ENCODE measurements at places on chromosomes 2 and 18.

DNA sequence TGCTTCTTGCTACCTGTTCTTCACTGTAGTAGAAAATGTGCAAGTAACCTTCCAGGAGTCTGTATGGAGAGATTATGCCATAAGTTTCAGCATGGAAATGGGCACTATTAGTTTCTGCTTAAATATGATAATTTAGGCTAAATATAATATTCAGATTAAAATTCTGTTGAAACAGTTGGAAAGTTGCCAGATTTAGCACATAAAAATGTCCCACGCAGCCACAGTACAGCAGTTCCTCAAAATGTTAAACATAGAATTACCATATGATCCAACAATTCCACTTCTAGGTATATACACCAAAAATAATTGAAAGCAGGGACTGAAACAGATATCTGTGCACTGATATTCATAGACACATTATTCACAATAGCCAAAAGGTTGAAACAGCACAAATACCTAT lies 121.2 kb downstream of the NRP2 start:
- DNase-seq, result no peak

DNA sequence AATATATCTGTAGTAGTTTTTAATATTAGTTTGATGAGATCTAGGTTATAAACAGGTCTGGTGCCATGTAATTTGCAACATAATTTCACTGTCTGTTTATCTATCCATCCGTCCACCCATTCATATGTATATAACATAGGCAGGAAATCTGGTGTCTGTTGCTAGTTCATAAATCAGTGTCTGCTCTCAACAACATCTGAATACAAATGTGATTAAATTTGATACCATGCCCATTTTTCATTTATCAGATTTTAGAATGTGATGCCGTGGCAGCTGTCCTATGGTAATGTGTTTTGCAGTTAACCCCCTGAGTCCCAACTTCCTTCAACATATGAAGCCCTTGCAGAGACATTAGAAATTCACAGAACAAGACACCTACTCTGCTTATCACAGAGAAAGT lies 228.4 kb downstream of the CMPK2 start:
- DNase-seq, result no peak

DNA sequence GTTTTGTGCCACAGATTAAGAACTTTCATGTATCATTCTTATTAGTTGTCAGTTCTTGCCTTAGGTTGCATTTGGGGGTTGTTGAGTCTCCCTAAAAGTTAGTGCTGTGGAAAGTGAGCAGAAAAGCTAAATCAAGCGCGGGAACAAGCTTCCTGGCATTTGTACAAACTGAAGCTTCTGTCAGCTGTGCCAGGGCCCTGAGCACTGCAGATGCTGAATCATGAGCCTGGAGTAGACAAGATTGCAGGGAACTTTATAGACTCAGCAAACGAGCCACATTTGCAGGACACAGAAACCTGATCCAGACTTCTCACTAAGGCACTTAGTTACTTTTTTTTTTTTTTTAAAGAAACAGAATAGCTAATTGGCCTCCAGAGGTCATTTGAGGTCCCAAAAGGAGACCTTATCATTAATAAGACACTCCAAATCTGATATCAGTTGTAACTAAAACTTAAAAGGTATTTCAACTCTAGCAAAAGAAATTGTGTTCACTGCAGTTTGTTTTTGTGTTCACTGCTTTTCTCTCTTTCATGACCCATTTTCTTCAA lies 88.7 kb downstream of the ADAM23 start:
- DNase-seq, result no peak

GRCh38 chr18:23822590-23823385 lies 133.5 kb downstream of the LAMA3 start:
- DNase-seq, result no peak

DNA sequence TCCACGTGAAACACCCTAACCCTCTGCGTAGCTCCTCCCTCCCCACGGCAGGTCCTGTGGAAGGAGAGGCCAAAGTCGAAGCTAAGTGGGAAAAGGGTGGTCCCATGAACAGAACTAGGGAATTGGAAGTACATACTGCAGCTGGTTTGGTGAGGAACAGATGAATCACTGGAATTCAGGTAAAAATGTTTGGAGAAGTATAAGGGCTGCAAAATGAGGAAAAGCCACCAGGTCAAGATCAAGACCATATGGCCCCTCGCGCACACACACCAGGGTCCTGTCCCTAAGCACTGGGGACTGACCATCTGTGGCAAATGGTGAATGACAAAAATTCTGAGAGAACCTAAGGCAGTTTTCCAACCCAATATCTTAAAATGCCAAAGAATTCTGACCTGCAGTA lies 3.1 kb downstream of the PARD6G start:
- DNase-seq, result no peak

DNA sequence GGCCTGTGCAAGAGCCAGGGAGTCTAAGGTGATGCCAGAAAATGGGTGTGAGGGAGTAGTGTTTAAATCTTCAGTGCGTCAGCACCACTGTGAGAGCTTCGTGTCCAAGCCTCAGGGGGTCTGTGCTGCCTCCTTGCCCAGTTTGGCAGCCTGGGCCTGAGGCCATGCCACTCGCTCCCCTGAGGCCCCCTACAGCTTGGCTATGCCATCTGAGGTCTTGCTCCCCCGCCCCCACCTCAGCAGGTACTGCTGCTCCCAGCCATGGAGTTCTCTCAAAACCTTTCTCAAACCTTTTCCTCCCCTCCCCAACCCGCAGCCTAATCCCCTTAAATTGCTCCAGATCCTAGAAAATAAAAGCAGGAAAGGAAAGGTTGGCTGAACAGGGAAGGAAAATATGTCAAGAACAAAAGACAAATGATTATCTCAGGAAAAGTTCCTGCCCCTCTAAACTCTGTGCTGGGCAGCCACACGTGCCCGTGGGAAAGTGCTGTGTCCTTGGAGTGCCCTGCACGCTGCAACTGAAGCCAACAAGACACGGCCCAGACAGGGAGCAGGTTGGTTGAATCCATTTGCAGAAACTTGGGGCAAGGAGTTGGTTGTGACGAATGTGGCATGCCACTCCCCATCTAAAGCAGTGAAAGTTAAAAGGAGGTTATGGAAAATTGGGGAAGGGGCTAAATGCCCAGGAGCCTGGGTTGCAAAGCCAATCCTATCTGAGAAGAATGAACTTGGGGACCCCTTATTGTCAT lies 61.2 kb downstream of the ATOH8 start:
- DNase-seq, result no peak

DNA sequence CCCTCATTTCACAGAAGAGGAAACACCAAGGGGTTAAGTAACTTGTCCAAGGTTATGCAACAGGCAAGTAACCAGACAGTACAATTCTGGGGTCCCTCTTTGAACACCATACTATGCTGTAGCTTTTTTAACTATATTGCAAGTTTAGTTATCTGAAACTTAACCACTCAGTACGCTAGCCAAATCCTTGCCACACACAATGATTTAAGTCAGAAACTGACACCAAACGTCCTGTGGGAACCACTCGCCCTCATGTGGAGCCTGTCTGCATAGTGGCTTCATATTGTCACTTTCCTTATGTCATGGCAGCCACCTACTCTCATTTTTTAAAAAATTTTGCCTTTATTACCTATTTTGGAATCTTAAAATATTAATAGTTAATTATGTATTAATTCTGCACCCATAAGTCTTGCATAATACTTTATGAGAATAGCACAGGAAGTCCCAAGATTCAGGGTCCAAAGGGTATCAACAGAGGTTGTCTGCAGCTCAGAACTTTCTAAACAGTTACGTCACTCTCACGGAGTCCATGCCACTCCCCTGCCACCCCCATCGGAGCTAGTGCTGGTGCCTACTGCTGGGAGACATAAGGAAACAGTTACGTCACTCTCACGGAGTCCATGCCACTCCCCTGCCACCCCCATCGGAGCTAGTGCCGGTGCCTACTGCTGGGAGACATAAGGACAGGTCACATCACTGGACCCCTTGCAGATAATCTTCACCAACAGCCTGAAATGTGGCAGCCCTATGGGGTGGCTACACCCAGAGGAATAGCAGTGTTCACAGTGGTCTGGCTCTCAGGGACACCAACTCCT lies 99.0 kb downstream of the L3MBTL4 start:
- no peak for DNase-seq

- DNase-seq, result no peak
Measured at GRCh38 chr2:199602271-199602895, 144.6 kb upstream of the SATB2 start.

GRCh38 chr18:11380968-11381367 lies 228.4 kb upstream of the SLC35G4 start:
- DNase-seq, result no peak

GRCh38 chr2:17470855-17471641 lies 47.2 kb downstream of the RAD51AP2 start:
- DNase-seq, result no peak

DNA sequence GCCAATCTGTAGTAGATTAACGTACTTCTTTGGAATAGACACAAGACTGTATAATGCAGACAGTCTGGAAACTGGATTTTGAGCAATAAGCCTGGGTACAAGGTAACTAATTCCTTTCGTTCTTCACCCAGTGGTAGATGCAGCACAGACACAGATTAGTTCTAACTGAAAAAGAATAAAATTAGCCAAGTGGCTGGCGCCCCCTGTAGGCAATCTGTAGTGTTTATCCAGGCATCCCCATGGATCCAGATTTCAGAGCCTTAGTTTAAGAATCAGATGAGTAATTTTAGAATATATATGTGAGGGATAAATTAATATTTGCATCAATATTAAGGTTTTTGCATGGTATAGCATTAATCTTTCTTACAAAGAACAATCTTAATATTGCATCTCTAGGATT lies 563.9 kb downstream of the DCC start:
- no peak for DNase-seq

- DNase-seq, result no peak
Measured at GRCh38 chr2:40962026-40962425, 510.1 kb upstream of the SLC8A1 start.

DNA sequence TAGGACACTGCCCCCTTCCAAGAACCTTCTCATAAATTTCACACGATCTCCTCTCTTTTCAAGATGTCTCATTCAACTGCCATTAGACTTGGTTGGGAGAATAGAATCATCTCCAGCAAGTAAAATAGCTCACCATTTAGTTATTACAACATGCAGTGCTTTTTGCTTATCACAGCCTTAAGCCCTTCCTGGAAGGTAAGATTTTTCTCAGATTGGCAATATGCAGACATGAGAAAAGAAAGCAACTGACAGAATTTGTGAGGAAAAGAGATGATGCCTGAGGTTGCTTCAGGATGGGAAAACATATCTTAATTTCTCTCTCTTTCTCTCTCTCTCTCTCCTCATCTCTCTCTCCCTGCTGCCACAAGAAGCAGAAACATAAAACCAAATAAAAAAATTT lies 855.1 kb upstream of the ACVR2A start:
- no peak for DNase-seq

DNA sequence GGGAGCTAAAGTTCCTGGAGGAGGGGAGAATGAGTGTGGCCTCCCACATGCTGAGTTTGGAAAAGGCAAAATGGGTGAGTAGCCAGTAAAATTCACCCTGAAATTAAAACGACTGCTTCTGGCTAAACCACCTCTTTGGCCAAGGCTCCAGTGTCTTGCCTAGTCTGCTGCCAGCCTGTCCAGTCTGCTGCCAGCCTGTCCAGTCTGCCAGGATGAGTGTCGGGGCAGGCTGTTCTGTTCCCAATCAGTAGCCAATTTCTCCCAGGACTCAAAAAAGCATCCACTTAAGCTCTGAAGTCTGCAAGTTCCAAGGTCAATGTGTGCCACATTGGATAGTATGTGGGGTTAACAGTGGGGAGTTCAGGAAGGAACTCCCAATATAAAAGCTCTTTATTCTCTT lies 134.6 kb upstream of the KLHL29 start:
- no peak for DNase-seq

DNA sequence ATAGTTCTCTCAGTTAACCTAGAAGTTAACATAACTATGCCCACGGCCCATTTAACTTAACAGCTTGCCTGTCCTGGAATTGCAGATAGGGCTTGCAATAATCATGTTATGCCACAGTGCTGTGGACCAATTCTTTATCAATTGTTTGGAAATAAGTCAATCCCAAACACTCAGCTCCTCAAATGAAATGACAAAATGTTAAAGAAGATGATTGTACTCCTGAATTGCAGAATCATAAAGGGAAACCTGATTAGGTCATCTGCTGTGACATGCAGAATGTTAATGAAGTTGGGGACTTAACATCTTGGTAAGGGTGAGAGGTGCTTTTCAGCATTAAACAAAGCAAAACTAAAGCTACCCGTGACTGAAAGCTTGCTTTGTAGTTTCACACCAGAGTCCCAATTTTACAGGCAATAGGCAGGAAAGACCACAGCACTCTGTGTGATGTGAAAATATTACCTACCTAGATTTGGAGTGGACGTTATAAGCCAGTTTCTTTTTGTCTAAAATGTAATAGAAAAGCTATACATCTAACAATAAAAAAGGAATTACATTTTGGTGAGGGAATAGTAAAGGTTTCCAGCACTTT lies 364.0 kb downstream of the GPD2 start:
- DNase-seq, result no peak

DNA sequence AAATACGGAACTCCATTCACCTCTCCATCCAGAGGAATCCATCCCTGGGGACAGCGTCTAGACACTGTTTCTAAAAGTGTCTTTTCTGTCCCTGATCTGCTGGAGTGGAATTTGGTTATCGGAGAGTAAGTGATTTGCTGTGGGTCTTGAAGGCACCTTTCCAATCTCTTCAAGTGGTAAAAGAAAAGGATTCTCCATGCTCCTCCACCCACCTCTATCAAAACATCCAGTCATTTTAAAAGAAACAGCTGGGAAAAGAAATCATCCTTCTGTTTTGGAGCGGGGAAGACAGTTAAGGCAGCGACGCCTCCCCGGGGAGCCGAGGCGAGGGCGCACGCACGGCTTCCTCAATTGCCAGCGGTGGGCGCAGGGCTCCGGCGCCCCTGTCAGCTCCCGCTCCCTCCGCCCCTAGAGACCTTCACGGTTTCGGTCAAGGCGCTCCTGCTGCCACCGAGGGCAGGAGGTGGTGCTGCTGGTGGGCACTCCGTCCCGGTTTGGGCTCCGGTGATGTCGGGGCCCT lies 547 bp downstream of the SLC35F5 start:
- peak; percentile 21 for DNase-seq

- no peak for DNase-seq
Measured at GRCh38 chr2:65199166-65199565, 28.5 kb upstream of the ACTR2 start.

DNA sequence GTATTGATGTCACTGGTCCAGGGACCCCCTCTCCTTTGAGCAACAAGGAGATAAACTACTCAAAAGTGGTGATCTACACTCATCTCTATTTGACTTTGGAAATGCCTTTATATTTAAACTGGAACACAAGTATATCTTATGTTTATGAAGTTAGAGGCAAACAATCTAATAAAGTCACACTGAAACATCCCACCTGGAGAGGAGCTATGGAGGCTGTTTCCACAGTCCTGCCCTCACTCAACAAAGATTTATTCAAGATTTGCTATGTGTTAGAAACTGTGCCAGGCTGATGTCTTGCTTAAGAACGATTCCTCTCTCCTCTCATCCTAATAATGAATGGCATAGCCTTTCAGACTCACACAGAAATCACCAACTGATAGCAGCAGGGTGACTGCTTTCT lies 140.8 kb downstream of the ALPK2 start:
- DNase-seq, result no peak

GRCh38 chr2:225100856-225101294 lies 58.6 kb upstream of the DOCK10 start:
- DNase-seq, result no peak
